CD4-positive, alpha-beta T cell treated with Interleukin-4 for 4 hours (primary cell): ENCODE measurements at places on chromosomes 6 and 20.

- no peak for DNase-seq
These were observed 177.5 kb downstream of the CDC5L start for GRCh38 chr6:44564906-44565524.

- DNase-seq, result no peak
These were observed 691.7 kb upstream of the SLC35B3 start for GRCh38 chr6:9126878-9127560.

- DNase-seq, result no peak
These were observed 24.4 kb downstream of the UQCC1 start for GRCh38 chr20:35387334-35387733.

DNA sequence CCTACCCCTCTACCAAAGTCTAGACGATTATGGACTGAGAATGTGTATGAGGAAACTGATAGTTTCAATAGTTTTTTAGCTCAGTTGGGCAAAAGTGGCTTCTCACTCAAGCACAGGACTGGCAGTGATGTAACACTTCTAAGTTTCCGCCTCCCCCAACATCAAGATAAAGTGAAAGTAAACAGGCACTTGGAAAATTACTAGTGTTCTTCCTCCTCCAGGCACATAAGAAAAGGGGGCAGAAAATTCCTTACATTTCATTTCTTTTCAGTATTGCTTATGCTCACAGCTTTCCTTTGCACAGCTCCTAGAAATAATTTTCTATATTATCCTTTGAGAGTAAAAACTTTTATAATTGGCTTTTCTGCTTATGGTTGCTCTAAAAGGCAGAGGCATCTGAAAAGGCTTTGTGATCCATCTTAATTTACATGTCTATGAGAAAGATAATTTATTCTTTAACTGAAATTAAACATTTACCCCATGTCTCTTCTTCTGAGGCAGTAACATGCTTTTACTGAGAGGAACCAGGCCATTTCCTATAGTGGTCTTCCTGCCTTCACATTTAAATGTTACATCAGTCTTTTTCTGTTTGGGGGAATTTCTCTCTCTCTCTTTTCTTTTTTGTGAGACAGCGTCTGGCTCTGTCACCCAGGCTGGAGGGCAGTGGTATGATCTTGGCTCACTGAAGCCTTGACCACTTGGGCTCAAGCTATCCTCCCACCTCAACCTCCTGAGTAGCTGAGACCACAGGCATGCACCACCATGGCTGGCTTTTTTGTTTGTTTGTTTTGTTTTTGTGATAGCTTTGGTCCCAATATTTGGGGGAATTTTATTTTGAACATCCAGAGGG, 65.0 kb upstream of the EEF1A1 start:
- peak; percentile 74 for DNase-seq

GRCh38 chr6:37171201-37171969, 1.4 kb downstream of the PIM1 start:
- peak; percentile 28 for DNase-seq

DNA sequence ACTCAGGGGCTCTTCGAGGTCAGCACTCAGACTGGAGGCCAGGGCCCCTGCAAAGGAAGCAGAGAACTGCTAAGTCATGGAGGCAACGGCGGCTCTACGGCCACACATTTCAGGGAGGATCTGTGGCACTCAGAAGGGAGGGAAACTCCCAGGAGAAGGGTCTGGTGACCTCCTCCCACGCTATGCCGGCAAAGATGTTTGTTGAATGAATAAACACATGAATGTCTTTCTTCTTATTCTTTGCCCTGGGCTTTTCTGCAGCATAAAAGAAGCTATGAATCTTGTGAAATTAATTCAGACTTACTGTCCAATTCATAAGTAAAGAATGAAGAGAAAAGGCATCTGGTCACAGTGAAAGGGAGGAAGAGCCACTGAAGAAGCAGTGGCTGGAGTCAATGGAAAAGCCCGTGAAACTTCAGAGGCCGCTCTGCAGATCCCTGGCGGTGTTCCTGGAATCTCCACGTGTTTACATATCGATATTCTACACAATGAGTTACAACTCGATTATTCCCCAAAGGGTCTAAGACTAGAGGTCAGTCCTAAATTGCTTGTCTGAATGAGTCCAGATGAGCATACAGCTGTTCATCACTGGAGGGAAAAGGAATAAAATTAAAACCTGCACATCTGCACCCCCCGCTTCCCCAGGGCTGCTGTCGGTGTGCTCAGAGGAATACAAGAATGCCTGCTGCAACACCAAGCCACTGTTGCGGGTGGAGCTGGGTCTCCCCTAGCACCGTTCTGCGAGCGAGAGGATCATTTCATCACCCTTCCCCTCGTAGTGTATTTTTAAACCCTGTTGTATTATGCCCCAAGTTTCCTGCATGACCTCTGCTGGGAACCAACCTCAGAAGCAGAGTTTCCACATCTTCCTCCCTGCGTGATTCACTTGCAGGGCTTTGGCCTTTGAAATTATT, 25.6 kb downstream of the INSM1 start:
- DNase-seq, result no peak

GRCh38 chr6:131929264-131929663, 21.9 kb downstream of the CCN2 start:
- DNase-seq, result no peak

GRCh38 chr6:146595972-146596731, 2.6 kb upstream of the ADGB start:
- peak; percentile 15 for DNase-seq

DNA sequence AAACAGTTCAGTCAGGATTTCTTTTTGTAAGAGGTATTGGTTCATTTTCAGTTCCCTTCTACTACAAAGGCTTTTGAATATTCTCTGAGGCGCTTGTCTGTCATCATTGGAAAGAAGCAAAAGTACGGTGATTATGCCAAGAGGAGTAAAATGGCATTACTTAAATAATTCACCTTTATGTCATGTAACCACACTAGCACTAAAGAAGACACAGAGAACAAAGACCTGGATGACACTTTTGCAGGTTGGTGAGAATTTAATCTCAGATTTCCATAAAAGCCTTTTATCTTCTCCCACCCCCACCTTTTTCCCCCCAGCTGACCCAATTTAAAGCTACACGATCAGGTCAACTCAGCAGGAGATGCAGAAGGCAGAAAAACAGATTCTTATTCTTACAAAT, 451.8 kb downstream of the HACE1 start:
- no peak for DNase-seq

DNA sequence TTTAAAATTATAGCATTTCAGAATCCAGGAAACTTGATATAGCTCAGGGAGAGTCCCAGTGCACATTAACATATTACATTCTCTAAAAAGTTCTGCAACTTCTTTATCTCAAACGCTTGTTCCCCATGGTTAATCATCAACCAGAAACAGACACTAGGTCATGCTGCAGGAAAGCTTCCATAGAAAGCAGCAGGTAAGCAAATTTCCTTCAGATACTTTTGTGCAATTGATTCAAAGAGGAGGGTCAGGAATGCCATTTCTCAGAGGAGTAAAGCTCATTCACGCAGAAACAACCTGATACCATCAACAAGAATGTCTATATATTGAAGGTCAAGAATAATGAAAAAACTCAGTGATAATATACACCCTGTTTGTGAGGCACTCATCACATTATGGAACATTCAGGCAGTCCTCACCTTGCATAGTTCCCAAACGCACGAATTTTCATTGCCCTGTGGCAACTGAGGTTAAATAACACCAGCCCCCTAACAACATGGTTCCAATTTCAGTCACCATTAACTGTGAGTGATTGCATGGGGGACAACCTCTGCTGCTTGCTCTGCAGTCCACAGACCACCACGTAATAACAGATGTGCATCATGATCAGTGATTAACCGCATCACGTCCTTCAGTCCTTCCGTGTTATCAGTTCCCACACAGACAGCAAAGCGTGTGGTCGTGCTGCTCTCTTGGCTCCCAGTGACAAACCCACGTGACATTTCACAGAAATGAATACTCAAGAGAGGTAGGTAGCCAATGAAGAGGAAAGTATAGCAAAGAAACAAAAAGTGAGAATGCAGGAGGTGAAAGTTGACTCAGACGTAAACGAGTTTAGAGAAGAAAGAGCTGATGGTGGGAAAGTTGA, 95.7 kb downstream of the LY86 start:
- no peak for DNase-seq

DNA sequence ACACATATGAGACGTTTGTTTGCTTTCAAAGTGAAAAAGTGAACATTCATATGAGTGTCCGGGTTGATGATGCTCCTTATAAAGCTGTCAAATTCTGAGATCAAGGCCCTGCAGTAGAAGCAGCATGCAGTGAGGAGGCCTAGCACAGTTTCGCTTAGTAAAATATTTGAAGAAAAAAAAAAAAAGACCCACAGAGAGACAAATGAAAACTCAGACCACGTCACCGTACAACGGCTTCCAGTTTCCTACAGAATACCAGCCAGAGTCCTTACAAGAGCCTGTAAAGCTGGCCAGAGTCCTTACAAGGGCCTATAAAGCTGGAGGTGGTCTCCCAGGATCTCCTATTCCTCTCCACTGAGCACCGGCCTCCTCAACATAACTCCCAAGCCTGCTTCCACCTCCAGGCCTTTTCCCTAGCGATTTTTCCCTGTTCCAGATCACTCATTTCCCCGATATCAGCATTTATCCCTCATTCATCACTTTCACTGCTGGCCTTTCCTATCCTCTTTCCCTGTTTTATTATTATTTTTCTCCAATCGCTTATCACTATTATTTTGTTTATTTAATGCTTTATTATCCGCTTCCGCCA, 1.5 kb upstream of the HMGN4 start:
- DNase-seq, result peak; percentile 38

DNA sequence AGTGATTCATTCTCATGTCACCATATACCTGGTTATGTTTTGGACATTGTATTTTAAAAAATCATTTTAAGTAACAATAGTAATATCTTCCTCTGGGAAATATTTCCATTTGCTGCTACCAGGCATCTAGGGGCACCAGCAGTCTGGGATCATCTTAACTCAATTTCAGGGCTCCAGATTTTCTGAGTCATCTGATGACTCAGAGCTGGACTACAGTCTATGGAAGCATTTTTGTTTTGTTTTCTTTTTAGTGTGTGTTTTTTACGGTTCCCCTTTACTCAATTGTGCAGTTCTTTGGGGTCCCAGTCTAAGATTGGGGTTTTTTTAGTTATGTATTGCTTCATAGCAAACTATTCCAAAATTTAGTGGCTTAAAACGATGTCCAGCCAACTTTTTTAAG, 5.7 kb upstream of the FKBP5 start:
- no peak for DNase-seq

DNA sequence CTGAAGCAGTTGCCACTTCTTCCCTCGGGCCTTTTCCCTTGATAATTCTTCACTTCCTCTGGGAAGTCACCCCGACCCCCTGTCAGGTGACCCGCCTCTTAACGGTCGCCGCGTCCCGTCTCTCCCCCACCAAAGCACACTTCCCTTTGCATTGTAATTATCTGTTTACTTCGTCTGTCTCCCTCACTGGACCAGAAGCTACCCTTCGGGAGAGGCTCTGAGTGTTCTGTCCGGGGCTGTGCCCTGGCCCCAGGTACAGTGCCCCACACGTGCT, 771 bp upstream of the SNAI1 start:
- DNase-seq, result no peak

DNA sequence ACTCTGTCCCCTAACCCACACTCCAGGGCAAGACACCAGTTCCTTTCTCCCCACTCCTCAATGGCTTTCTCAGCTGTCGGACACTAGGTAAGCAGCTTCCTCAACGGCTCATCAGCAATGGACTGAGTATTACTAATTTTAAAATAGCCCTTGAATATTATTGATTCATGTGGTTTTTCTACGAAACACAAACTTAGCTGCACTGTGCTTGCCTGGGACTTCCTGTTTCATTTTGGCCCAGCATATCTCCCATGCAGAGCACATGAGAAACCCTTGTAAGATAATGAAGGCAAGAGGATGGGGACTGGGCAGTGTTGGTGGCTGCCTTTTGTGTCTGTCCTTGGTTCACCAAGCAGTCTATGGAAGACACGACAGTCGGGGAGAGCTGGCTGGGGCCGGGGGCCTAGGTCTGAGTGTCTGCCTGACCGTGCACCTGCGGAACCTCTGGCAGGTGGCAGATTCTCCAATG, 48.9 kb downstream of the RNASET2 start:
- DNase-seq, result peak; percentile 8

GRCh38 chr20:32451340-32451681, 93.2 kb downstream of the ASXL1 start:
- DNase-seq, result no peak

- no peak for DNase-seq
These were observed 191.1 kb downstream of the EYA4 start for GRCh38 chr6:133432021-133432989.

DNA sequence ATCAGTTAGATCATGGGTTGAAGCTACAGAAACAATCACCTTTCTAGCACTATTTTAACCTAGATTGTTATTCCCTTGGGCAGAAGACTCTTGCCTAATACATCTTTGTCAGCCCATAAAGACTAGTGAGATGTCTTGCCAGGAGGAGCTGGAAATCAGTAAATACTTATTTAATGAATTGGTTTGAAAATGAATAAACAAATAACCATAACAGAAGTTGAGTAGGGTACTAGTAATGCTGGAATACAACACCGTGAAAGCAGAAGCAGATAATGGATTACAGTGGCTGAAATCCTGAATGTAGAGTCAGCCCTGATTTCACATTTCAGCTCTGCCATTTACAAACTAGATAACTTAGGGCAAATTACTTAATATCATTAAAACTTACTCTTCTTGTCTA, 236.1 kb downstream of the PACRG start:
- no peak for DNase-seq

DNA sequence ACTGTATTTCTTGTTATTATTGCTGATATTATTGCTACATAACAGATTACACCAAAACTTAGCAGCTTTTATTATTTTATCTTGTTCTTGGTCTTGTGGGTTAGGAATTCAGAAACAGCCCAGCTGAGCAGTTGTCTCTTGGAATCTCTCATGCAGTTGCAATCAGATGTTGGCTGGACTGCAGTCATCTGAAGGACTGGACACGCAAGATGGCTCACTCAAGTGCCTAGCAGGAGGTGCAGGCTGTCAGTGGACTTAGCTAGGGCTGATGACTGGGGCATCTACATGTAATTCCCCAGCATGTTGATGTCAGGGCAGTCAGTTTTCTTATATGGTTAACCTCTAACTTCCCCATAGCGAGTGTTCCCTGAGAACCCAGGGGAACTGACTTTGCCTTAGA, 128.6 kb upstream of the PLCB4 start:
- DNase-seq, result no peak

GRCh38 chr6:20658516-20658915, 124.3 kb downstream of the CDKAL1 start:
- no peak for DNase-seq

DNA sequence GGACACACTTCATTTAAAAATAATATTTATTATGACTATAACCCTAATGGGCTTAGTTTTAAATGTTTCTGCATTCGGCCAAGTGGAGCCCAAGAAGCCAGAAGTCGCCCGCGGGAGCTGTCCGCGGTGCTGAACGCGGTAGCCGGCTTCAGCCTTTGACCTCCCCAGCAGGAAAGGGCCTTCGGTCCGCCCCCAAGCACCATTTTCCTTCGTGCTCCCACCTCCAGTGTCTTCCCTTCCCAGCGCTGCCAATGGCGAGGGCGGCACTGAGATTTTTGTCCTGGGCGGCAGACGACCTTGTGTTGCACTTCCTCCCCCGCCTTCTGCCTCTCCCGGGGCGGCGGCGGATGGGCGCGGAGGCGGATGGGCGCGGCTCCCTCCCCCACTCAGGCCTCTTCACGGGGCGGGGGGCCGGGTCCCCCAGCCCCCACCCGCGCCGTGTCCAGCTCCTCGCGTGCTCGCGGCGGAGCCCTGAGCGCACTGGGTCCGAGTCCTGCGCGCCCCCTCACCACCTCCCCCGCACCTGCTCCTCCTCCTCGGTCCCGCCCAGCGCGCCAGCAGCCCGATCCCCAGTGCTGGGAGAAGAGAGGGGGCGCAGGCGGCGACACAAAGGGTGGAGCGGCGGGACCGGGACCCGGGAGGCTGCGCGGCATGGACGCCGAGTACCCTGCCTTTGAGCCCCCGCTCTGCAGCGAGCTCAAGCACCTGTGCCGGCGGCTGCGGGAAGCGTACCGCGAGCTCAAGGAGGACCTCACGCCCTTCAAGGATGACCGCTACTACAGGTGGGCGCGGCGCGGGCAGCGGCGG, 23.6 kb upstream of the TMEM181 start:
- DNase-seq, result peak; percentile 57
